ENCODE measurements at places on chromosomes 6 and 20.
A peak's percentile ranks its signal among the peaks of the same experiment; 100 is the strongest.

GRCh38 chr20:50194831-50195523 lies 4.3 kb downstream of the CEBPB start:
- DNase-seq = no peak

DNA sequence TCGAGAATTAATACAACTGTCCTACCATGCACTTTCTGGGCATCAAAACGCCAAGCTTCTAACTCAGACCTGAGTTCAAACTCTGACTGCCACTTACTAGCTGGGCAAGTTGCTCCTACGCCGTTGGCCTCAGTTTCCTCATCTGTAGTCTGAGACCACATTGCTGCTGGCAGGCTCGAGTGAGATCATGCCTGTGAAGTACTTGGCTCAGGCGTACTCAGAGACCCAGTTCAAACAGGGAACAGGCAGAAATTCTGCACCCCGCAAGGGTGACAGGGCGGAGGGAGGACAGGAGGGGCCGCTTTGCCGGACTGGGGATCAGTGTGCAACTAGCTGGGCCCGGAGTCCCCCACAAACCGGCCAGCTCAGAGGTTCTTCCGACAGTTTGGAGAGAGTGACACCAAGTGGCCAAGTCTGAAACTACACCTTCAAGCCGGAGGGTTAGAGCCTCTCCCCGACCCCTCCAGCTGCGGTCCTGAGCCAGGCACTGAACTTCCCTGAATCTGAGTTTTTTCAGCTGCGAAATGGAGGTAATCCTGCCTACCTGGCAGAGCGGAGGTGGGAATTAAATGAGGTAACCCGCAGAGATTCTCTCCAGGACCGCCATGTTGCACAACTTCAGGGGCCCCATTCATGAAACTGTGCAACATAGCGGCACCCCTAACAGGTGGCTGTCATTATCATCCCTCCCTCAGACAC lies 46.0 kb upstream of the PTPN1 start:
- peak; percentile 54 for DNase-seq

DNA sequence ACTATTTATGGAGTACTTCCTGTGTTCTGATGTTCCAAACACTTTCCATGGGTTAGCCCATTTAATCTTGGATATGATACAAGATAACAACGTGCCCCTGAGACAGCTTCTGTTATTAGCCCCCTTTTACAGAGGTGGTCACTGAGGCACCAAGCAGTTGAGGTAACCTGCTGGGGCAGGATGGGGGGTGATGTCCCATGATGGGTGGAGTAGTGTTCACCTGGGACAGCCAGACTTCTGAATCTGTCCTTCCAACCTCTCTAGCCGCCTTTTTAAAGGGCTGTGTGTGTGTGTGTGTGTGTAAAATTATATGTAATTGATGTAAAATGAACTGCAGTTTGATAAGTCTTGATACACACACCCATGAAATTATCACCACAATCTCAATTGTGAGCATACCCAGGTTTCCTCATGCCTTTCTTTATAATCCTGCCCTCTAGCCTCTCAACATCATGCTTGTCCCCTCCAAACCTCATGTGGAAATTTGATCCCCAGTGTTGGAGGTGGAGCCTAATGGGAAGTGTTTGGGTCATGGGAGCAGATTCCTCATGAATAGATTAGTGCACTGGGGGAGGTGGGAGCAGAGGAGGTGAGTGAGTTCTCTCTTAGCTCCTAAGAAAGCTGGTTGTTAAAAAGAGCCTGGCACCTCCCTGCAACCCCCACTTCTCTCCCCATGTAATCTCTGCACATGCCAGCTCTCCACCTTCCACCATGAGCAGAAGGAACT lies 39.2 kb downstream of the PLAGL2 start:
- no peak for DNase-seq

DNA sequence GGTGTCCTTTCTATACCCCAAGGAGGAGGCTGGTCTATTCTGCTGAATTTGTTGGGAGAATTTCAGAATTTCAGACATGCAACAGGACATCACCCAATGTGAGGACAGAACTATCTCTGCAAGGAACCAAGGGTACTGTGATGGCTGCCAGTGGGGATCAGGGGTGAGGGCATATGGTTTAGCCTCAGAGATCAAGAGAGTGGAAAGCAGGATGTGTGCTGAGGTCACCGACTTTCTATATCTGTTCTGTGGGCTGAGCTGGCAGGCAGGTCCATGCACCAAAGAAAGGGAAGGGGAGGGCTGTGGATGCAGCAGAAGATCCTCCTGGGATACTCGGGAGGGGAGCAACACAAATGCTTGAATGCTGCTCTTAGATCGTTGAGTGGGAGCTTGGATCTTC lies 28.8 kb downstream of the MYT1 start:
- DNase-seq = no peak

GRCh38 chr6:84282550-84282949 lies 55.1 kb upstream of the CEP162 start:
- no peak for DNase-seq

DNA sequence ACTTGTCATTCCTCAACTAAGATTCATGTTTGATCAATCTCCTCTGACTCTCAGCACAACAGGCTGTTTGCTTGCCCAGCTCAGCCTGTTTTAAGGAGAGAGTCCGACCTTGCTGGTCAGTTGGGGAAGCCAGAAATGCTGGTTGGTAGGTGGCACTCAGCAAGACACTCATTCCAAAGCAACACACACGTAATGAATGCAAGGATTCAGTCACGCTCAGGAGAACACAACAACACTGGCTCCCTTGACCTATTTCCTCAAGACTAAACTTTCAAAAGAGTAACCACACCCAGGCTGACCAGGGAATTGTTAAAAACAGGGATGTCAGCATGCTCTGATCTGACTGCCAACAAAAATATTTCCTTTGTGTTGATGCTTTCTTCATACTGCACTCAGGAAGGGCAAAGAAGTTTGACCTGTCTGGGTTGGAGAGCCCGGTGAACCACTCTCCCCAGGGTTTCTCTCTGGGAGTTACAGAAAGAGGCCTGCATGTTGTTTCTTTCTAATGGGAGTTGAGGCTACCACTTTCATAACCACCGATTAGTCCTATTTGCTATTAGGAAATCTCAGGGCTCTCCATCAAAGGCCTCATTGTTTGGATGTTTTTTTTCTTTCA lies 25.6 kb upstream of the PREP start:
- DNase-seq = peak; percentile 40

DNA sequence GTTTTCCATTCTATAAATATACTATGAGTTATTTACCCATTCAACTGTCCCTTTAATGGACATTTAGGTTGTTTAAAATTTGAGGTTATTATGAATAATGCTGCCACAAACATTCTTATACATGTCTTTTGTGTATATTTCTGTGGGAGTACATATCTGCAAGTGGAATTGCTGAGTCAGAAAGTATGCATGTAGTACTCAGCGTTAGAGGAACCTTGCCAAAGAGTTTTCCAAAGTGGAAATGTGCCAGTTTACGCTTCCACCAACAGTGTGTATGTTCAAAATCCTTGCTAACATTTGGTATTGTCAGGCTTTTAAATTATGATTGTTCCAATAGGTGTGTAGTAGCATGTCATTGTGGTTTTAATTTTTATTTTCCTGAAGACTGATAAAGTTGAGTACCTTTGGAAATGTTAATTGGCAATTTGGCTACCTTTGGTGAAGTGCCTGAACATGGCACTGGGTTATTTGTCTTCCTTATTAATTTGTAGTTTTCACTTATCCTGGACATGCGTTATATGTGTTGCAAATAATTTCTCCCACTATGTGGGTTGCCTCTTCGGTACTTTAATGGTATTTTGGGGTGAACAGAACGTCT lies 341.2 kb downstream of the CD83 start:
- no peak for DNase-seq

DNA sequence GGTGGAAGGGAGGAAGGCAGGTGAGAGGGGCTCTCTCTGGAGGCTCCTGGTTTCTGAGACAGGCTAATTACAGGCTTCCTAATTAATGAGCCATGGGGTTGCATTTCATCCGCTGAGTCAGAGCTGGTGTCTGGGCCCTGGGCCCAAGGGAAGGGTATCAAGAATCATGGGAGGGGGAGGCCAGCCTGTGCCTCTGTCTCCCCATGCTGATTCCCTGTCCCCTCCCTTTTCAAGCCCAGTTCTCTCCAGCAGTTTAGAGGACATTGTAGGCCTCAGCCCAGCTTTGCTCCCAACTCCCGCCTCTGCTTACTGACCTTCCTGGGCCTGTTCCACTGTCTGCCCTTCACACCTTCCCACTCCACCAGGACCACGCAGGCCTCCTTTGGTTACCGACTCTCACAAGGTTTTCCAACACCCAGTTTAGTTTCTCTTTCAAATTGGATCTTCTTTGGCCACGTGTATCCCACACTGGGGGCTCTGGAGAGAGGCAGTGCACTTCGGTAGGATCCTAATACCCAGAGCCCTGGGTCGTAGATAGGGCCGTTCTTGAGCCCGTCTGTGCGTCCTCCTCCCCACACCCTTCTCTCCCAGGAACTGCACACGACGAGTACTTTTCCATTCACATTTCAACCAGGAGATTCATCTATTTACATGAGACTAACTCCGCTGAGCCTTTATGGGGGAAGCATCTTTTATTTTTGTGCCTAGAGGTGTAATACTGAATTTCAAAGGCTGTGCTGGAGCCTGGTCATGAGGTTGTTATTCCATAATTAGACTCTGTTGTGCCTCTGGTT lies 18.2 kb upstream of the AVP start:
- DNase-seq = no peak

- DNase-seq = no peak
Observed at GRCh38 chr6:7041511-7042026, 66.2 kb upstream of the RREB1 start.

DNA sequence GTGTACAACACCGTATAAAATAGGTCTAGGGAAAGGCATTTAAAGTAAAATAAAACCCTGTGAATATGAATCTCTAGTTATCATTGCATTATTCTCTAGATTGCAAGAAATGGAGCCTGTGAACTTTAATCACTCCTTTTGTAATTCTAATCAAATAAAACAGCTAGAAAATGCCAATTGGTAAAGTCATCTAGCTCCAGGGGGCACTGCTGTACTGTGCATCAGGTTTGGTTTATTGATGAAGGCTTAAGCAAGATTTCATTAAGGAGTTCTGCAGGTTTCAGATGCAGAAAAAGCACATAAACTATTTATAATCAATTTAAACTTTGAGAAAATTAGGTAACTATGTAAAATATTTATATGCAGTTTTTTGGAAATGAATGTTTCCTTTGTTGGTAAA lies 645.0 kb downstream of the PHF3 start:
- DNase-seq = peak; percentile 11

DNA sequence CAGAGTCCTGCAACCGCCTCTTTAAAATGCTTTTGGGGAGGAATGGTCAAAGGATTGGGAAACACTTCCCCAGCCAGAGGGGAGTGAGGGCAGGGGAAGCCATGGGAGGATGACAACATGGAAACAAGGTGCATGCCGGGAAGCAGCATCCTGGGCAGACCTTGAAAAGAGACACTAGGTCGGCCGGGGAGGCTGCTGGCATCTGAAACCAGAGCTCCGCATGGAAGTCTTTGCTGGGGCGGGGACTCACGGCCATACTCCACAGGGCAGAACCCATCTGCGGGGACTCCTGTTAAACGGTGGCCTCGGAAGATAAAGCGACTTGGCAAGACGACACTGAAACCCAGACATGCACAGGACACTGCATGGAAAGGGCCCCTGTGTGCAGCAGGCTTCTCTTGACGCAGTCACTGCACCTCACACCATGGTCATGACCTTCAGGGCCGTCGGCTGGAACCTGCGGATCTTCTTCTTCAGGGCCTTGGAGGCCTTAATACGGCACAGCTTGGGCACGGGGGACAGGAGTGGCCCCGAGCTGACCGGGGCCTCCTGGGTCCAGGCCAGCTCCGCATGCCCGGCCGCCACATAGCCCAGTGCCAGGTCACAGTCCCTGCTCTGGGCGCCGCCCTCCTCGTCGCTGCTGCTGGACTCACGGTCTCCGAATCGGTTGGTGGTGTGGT lies 12.4 kb downstream of the DACT2 start:
- no peak for DNase-seq

- no peak for DNase-seq
Observed at GRCh38 chr6:63263444-63263843, 52.2 kb downstream of the FKBP1C start.

GRCh38 chr6:137115658-137116057 lies 57.8 kb downstream of the IL22RA2 start:
- DNase-seq = no peak

Measured in NCI-H460 (cell line).